ENCODE measurements at places on chromosomes 7 and 10. TPM values are rescaled to one million over a fixed set of nuclear protein-coding genes. Genes with fewer than 3 reads are reported as not detected.

Gene CALY
- 0.45 TPM for total RNA-seq

Gene COL28A1
- 0.97 TPM for total RNA-seq

Gene PIP
- 0.64 TPM for total RNA-seq

Gene TAS2R3
- total RNA-seq, result not detected

Gene BEND7
- 10.6 TPM for total RNA-seq

Gene PIK3CG
- total RNA-seq, result not detected

Gene POMZP3
- 24.8 TPM for total RNA-seq

Gene SEMA3E
- 1.7 TPM for total RNA-seq

Gene TEX47
- total RNA-seq, result not detected

Gene GLI3
- 0.20 TPM for total RNA-seq

Gene GNAI1
- total RNA-seq, result 30.8 TPM

Gene SLC26A5
- not detected for total RNA-seq

Gene FBXL13
- total RNA-seq, result 0.30 TPM

Gene CHST3
- total RNA-seq, result 51.0 TPM

Gene FAM20C
- total RNA-seq, result 40.3 TPM

Gene ERVW-1
- not detected for total RNA-seq

Gene HMX3
- not detected for total RNA-seq

Gene GNGT1
- not detected for total RNA-seq

Gene SUN3
- total RNA-seq, result 0.09 TPM

Gene PDE6C
- not detected for total RNA-seq
